ENCODE measurements at places on chromosomes 1 and 21. TPM values are rescaled to one million over a fixed set of nuclear protein-coding genes. Genes with fewer than 3 reads are reported as not detected.

- no peak for DNase-seq
These were observed 13.0 kb upstream of the NEK7 start for GRCh38 chr1:198143797-198144196.

DNA sequence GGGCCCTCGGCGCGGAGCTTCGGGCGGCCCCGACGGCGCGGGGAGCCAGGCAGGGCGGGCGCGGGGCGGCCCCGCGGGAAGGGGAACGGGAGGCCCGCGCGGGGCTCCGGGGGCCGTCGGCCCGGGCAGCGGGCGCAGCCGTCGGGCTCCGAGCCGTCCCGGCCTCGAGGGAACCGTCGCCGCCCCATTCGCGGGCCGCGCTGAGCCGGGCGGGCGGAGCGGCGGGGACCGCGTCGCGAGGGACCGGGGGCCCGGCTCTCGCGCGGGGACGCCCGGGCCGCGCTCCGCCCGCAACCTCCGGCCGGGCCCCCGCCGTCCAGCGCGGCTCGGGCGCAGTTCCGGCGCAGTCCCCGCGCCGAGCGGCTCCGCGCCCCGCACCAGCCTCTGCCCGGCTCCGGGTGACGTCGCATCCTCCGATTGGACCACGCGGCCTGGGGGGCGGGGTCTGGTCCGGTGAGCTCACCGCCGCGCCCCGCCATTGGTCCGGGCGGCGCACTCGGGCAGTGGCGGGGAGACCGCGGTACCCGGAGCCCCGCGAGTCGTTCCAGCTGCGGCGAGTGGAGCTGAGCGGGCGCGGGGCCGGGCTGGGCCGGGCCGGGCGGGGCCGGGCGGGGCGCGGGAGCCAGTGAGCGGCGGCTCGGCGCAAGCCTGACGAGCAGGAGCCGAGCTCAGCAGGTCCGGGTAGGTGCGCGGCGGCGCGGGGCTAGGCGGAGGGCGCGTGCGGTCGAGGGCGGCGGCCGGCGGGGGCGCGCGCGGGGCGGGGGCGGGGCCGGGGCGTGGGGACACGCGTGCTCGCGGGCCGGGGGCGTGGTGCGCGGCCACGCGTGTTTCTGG lies 66.7 kb upstream of the VAMP3 start:
- DNase-seq: peak; percentile 52

DNA sequence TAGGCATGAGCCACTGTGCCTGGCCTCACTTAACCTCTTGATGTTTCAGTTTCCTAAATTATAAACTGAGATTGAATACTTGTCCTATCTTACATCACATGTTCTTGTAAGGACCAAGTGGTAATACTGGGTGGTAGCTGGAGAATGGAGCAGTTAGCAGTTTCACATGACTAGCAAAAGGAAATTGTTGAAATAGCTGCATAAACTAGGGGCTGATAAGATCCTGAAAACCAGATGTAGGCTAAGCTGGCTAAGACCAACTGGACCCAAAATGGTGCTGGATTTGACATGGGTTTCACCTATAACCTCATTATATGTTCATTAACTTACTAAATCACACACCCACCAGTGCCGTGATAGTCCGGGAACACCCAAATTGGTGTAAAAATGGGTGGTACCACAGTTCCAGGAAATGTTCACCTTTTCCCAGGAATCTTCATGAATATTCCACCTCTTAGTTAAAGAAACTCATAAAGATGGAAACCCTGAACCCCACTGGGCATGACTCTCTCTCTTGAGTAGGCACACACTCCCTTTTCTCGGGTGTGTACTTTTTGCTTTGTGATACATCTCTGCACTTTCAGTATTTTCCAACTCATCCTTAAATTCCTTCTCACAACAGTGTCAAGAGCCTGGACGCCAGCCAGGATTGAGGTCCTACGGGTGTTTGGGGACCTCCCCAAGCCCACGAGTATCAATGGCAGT lies at the start of gene PAPPA2:
PAPPA2 (plus strand) TSS at position 502 of the 705 bp plus-strand sequence. CDS start 93,148 bp downstream, outside the sequence.
- DNase-seq: no peak

DCST1 gene
- polyA plus RNA-seq: 0.09 TPM

CHIA gene
- polyA plus RNA-seq: not detected
